ENCODE measurements at places on chromosomes 5 and 9.

DNA sequence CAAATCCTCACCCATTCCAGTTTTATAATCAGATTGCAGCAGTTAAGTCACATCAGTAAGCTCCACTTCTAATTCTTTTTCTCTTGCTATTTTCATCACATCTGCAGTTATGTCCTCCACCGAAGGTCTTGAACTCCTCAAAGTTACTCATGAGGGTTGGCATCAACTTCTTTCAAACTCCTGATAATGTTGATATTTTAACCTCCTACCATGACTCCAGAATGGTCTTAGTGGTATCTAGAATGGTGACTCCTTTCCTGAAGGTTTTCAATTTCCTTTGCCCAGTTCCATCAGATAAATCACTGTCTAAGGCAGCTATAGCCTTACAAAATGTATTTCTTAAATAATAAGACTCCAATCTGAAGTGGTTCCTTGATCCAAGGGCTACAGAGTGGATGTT lies 53.8 kb upstream of the EDIL3 start:
- DNase-seq = no peak

GRCh38 chr5:116025866-116026265 lies 6.4 kb upstream of the ARL14EPL start:
- no peak for DNase-seq

GRCh38 chr5:124462751-124463150 lies 283.7 kb downstream of the ZNF608 start:
- DNase-seq = no peak

GRCh38 chr5:91106842-91107511 lies 276.1 kb downstream of the ARRDC3 start:
- no peak for DNase-seq

DNA sequence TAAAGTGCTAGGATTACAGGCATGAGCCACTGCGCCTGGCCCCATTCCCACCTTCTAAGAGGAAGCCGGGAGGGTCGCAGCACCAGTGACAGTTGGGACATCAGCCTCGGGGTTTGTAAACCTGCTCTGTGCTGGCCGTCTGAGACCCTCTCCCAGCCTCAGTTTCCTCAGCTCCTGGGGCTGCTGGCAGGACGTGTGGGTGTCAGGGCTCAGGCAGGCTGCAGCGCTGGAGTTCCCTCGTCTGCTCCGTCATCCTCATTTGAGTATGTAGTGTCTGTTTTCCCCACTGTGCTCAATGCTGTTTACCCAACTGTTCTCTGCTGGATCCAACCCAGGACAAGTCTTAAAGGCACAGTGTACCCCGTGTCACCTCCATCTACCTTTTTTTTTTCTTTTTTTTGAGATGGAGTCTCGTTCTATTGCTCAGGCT lies 2.0 kb upstream of the NINJ1 start:
- DNase-seq = peak; percentile 12

GRCh38 chr5:111063709-111064322 lies 7.7 kb upstream of the TSLP start:
- peak; percentile 35 for DNase-seq

- DNase-seq = no peak
These were observed 43.3 kb downstream of the NCS1 start for GRCh38 chr9:130215341-130216119.

- no peak for DNase-seq
These were observed 225.9 kb downstream of the PIK3R1 start for GRCh38 chr5:68441309-68442073.

- DNase-seq = no peak
These were observed 458.3 kb downstream of the SPOCK1 start for GRCh38 chr5:137040641-137041340.

GRCh38 chr5:132271251-132272246 lies 14.1 kb downstream of the PDLIM4 start:
- DNase-seq = no peak

- no peak for DNase-seq
These were observed 122.5 kb downstream of the COL23A1 start for GRCh38 chr5:178467568-178468195.

DNA sequence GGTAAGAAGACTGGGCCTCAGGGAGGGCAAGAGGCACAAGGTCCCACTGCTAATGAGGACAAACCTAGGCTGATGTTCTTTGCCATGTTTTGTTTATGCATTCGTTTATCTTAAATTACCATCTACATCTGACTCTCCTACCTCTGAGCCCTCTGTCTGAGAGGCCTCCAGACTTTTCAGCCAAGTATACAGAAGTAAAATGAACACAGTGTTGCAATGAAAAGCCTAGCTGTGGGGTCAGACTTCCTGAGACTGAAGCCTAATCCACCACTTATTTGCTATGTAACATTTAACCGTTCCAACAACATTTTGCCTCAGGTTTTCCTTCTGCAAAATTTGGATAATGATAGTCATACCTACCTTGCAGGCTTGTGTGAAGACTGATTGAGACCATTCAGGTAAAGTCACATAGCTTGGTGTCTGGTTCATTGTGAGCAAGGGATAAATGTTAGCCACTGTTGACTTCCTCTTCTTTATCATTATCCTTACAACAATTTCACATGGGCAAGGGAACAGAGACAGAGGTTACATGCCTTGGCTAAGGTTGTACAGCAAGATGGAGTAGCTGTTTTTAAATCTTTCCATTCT lies 374.9 kb upstream of the CLINT1 start:
- no peak for DNase-seq

DNA sequence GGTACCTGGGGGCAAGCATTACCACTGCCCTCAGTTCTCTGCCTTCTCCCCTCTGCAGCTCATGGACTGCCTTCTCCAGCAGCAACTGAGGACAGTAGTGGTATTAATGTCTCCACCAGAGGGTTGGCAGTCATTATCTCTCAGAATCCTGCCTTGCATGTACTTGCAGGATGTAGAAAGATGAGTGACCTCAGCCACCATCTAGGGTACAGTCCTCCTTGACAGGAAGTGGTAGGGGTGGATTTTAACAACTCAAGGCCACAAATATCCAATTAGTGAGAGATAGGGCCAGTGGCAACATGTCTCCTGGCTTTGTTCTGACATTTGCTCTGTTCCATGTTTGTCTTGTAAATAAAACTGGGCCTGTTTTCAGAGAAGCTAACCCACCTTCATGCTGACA lies 47.2 kb downstream of the F2R start:
- no peak for DNase-seq

- DNase-seq = no peak
These were observed 325.8 kb upstream of the MEF2C start for GRCh38 chr5:89208811-89209210.

- DNase-seq = peak; percentile 71
These were observed 7.5 kb downstream of the N4BP3 start for GRCh38 chr5:178120607-178121357.

DNA sequence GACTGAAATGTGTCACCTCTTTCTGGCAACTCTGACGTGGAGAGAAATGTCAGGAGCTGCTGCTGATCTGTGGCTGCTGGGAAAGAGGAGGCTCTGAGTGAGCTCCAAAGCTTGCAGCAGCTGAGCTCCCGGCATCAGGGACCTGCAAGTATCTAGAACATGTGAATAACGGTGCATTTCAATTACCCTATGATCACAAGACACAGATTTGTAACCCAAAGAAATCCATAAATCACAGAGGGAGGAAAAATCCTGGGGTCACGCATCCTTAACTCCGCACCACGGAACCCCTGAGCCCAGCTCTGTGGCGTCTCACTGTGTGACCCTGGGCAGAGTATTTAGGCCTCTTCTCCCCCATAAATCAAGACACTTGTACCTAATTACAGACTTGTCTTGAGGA lies 139.8 kb downstream of the IRX2 start:
- no peak for DNase-seq

GRCh38 chr9:70390933-70391341 lies 23.5 kb downstream of the KLF9 start:
- DNase-seq = no peak

DNA sequence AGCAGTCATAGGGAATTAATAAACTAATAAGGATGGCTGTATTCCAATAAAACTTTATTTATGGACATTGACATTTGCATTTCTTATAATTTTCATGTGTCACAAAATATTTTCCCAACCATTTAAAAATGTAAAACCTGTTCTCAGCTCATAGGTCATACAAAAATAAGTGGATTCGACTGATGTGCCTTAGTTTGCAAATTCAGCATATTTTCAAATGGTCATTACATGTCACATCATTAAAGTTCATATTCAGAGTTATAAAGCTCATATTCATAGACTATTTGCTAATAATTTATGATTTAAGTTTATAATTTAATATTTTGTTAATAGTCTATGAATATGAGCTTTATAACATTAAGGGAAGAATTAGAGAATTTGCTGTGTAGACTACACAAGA lies 166.5 kb downstream of the LPAR1 start:
- no peak for DNase-seq

DNA sequence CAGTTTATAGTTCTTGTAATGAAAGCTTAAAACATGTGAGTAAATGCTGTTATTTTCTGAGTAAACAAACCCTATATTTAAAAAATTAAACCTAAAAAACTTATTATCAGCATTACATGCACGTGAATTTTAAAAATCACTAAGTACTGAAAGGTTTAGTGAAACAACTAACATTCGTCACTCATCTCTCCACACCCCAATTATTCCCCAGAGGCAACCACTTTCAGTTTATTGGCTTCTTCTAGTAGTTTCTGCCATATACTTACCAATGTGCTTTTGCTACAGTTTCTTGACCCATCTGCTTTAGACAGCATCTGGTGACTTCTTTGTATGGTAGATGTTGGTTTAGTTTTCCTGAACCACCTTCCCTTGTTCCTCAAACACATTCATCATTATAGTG lies 58.1 kb downstream of the ANGPTL2 start:
- DNase-seq = no peak

GRCh38 chr5:77847814-77848290 lies 71.7 kb upstream of the TBCA start:
- no peak for DNase-seq

DNA sequence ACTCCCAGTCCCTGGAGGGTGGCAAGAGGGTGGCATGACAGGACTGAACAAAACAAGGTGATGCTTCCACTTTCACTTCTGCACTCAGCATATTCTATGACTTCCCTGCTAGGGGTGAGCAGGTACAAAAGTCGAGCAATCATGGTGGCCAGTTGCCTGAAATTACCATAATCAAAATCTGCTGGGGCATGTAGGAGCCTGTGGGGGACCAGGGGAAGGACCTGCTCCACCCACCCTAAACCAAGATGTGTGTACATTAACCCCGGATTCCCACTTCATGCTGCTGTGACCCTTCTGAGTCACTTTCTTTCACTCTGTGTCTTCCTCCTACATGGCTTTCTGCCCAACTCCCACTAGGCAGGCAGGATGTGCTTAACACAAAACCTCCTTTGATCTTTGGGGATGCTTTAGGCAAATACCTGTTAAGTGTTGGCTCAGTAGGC lies 73.3 kb upstream of the PHF24 start:
- no peak for DNase-seq
